ENCODE measurements at places on chromosomes 12 and 14.

DNA sequence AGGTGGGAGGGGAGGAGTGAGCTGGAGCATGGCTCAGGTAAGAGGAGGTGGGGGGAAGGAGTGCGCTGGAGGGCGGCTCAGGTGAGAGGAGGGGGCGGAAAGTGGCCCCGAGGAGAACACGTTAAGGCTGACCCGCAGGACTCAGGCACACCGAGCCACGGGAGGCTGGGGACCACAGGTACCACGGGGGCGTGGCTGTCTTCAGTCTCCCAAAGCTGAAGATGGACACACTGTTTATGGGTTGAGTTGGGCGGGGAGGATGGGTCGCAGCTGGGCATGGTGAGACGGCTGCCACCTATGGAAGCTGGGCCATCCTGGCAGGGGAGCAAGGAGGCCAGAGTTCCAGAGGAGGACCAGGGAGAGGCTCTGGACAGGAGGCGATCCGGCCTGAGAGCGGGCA lies 23.5 kb downstream of the UBR7 start:
- DNase-seq: no peak

DNA sequence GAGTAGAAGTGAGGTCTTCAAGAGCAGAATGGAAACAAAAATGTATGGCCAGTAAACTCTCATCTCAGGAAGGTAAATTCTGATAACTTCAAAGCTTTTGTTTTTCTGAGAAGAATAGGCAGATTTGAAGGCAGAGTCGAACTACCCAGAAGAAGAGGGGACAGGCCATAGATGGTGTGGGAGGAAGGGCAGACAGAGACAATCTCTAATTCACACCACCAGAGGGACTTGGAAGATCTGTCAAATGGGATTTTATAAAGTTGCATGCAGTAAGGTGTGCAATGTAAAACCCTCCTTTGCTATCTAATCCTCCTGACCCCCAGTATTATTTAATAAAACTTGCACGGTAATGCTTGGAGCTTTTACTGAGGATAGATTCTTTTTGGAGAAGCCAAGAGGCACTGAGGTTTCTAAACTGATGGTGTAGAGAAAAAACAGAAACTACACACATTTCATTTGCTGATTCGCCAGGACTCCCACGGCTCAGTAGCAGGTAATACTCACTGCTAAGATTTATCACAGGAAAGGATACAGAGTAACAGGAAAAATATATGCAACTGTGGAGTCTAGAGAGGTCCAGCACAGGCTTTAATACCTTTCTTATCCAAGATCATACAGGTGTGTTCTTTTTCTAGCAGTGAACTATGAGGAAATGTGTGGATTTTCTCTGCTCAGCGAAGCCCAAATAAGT lies 18.3 kb downstream of the SLC38A2 start:
- no peak for DNase-seq

- no peak for DNase-seq
These were observed 232.7 kb downstream of the SLC16A7 start for GRCh38 chr12:59828521-59828920.

DNA sequence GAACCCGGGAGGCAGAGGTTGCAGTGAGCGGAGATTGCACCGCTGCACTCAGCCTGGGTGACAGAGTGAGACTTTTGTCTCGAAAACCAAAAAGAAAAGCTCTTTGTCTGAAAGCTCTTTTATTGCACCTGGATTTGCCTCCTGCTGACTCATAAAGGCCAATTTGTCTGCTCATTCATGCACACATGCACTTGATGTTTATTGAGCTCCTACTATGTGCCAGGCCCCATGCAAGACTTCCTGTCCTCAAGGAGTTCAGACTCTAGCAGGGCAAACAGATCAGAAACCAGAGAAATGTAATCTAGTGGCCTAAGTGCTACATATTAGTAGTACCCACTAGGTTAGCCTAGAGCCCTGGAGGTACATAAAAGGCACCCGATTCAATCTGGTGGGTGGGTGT lies 16.3 kb upstream of the MLEC start:
- no peak for DNase-seq

DNA sequence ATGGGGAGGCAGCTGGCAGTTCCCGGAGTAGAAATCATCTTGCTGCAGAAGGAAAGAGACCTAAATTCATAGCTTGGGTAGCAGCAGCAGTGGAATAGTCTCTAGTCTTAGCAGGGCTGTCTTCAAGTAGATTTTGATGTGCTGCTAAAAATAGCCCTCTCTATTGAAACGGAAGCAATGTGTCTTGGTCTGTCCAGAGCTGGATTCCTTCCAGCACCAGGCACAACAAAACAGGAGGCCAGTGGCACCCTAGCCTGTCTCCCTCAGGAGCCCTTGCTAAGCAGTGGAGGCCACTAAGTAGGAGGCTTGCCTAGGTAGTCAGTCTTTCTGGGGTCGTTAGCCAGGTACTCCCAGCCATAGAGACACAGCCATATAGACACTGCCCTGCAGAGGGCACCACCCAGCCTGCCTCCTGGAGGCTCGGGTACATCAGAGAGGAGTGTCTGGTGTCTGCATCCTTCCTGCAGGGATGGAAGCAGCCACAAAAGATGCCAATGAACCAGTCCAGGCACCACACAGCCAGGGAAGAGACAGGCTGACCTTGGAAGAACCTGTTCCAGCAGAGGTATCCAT lies 97.5 kb downstream of the CRACR2A start:
- DNase-seq: peak; percentile 5

DNA sequence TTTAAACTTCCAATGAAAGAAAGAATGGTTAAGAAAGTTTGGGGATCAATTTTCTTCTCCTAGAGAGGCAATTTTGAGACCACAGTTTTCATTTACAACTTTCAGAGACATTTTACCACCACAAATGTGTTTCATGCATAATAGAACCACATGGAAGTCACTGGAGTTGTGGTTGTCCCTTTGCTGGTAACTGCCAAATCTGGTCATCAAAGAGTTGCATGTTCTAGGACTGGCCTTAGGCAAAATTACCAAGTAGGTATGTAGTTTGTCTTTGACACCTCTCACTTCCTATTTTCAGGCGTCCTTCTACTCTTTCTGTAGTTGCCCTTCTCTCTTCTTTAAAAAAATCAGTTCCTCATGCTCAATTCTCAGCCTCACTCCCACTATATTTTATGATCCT lies 54.3 kb upstream of the TMX1 start:
- no peak for DNase-seq

DNA sequence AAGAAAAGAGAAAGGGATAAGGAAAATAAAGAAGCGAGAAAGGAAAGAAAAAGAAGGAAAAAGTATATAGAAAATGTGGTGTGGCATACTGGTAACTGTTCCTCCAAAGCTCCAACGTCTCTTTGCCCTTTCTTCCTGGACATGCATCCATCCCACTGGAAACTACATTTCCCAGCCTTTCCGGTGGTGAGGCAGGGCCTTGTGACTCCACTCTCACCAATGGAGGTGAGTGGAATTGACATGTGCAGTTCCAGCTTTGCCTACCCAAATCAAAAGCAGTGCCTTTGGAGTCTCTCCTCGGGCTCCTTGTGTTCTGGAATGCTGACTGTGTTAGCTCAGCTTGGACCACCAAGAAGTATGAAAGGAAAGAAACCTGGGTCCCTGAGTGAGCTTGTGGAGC lies 161.2 kb downstream of the KCNA5 start:
- no peak for DNase-seq

DNA sequence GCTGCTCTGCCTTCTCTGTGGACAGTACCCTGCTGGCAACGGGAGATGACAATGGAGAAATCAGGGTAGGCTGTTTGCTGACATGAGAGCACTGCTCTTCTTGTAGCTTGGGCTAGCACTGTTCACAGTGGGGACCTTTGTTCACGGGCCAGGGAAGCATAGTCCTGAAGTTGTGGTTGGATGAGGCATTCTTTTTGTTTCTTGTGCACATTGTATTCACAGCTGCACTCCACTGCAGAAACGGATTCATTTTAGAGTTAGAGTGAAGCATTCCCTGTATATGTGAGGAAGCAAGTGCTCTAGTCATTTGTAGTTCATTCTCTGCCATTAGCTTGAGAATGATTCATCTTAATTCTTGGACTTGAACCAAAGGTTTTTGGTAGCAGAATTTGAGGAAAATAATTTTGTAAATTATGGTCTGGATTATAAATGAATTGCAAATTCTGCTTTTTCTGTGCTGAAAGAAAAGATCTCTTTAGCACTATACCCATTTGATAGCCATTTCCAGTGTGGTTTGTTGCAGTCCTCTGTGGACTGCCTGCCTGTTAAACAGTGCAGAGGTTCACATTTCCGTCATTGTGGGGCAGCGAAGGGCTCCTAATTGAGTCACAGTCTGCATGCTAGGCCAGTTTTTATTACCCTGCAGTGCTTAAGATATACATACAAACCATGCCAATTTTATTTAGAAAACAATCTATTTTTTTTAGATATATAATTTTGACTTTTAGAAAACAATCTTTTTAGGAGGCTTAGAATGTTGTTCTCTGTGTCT lies 80.6 kb downstream of the APAF1 start:
- peak; percentile 54 for DNase-seq

DNA sequence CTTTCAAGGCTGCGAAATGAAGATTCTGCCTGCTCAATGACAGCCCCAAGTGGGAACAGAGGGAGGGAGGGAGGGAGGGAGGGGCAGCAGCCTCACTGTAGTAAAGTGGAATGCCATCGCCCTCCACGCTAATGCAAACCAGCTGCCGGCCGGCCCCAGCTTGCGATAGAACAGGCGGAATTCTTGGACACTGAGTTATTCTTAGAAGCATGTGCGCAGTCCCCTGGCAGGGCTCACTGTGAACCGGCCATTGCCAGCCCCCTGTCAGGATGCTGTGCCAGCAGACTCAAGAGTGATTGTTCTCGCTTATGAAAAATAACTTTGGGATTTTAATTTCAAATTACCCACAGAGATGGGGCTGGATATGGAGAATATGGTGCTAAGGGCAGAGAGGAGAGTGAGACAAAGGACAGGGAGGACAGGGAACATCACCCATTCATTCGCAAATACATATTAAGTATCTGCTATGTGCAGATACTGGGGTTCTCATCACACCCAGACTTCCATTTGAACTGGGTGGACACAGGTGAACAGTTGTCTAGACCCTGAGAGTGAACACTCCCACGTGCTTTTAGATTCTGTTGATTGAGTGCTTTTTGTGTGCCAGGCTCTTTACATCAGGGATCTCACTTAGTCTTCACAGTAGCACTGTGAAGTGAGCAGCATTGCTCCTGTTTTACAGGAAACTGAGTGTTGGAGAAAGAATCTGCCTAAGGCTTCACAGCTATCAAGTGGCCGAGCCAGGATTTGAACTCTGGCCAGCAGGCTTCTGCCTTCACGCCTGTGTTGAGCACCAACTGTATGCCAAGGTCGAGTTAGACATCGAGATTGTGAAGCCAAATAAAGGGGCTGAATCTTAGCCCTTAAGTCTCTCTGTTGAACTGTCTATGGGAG lies 192.9 kb downstream of the C12orf75 start:
- DNase-seq: no peak

GRCh38 chr14:93295541-93296220 lies 37.2 kb downstream of the BTBD7 start:
- DNase-seq: no peak

- DNase-seq: peak; percentile 49
These were observed at the start of gene COCH for GRCh38 chr14:30874120-30874998. TSS of gene COCH (plus strand) at chr14:30874559. CDS start at chr14:30874939, 380 bp downstream.

- no peak for DNase-seq
These were observed 516.7 kb upstream of the TMEM132C start for GRCh38 chr12:127750076-127750840.

GRCh38 chr12:906062-906585 lies 43.4 kb downstream of the RAD52 start:
- DNase-seq: peak; percentile 73

DNA sequence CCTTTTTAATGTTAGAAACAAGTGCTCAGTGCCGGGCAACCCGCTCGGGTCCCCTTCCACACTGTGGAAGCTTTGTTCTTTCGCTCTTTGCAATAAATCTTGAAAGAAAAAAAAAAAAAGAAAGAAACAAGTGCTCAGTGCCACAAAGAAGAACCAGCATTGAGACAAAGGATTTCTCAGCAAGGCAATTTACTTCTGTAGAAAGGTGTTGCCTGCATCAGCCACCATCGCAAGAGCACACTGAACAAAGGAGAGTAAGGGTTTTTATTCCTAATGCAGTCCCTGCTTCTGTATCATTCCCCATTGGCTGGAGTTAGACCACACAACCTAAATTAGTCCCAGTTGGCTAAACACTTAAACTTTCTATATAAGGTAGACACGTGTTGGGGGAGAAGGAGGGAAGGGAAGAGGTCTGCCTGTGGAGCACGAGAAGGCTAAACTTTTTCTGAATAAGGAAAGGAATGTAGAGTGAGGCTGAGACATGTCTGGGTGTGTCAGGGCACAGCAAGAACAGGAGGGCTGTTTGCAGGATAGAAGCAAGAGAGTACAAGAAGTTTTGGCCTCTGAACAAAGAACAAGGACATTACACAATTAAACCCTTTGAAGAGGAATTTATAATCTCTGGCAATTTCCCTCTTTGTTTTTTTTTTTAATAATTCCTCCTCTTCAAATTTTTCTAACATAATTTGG lies 21.4 kb downstream of the KLRF2 start:
- DNase-seq: no peak

DNA sequence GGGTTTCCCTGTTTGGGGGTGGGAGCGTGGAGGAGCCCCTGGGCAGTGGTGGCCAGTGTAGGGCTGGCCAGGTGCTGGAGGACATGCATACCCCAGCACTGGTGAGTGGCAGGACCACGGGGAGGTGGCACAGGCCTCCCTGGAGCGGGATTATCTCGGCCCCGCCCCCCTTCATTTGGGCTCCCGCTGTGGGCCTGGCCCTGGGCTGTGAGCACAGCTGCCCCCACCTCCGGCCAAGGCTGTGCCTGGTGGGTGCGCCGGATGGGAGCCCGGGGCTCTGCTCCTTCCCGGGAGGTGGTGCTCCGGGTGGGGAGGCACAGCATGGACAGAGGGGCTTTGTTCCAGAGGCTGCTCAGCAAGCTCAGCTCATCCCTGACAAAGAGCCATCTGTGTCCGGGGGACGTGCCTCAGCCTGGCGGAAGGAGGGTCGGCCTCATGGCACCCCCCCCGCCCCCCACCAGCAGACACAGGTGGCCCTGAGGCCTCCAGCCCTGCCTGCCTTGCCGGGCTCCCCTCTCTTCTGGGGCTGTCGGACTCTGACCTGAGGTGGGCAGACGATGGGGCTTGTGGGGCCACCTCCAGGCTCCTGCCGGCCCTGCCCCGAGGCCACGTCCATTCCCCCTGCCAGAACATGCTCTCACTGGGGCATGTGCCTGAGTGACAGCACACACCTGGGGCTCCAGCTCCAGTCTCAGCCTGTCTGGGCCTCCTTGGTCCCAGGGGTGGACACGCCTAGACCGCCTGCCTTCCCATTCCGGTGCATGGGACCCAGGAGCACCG lies 8.4 kb downstream of the TEDC1 start:
- DNase-seq: no peak

DNA sequence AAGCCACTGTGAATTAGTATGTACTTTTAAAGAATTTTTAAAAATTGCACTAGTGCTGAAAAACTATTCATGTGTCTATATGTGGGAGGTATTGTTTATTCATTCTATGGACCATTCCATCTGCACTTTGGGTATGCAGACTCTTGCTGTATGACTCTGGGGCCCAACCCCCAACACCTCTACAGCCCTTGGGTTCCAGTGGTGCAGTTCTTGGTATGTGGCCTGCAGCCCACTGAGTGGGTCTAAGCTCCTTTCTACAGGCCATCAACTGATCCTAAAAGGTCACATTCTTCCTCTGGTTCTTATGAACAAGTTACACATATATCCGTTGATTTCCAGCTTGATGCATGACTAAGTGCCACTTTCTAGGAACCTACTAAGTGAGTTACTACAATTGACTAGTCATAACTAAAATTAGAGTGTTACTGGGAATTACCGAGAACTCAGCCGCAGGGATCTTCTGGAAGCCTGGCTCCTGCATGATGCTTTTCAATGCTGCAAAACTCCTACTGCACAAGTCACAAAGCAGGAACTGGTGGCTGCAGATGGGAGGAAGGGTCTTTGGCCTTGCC lies 62.4 kb upstream of the MED13L start:
- DNase-seq: no peak

- DNase-seq: no peak
These were observed 13.9 kb upstream of the BDKRB1 start for GRCh38 chr14:96242126-96242525.
